ENCODE measurements at places on chromosomes 5 and 9. TPM values are rescaled to one million over a fixed set of nuclear protein-coding genes. Genes with fewer than 3 reads are reported as not detected.

Gene NFIL3
- total RNA-seq = 25.6 TPM

Gene PROB1
- 46.3 TPM for total RNA-seq

Gene AMACR
- total RNA-seq = 6.1 TPM

Gene TPPP
- 21.6 TPM for total RNA-seq

Gene MCCC2
- 154 TPM for total RNA-seq

Gene ZNF608
- 6.8 TPM for total RNA-seq

Gene MYORG
- 6.3 TPM for total RNA-seq

Gene SPOCK1
- 28.6 TPM for total RNA-seq

Gene MYOT
- total RNA-seq = 29.6 TPM

Gene TAF11L10
- not detected for total RNA-seq

Gene IRX1
- 0.16 TPM for total RNA-seq

Gene CYLC2
- total RNA-seq = not detected

Gene NUP188
- total RNA-seq = 15.9 TPM

Gene FOXD4L3
- total RNA-seq = not detected

Data from left ventricle myocardium inferior (tissue), 1 donor.